SJCRH30 (cell line): ENCODE measurements at places on chromosomes 3 and 15. TPM values are rescaled to one million over a fixed set of nuclear protein-coding genes. Genes with fewer than 3 reads are reported as not detected.

- DNase-seq: no peak
Measured at GRCh38 chr3:123422457-123422856, 26.4 kb downstream of the ADCY5 start.

GRCh38 chr15:39882602-39883001 is 37.5 kb downstream of the GPR176 start:
- no peak for DNase-seq

DNA sequence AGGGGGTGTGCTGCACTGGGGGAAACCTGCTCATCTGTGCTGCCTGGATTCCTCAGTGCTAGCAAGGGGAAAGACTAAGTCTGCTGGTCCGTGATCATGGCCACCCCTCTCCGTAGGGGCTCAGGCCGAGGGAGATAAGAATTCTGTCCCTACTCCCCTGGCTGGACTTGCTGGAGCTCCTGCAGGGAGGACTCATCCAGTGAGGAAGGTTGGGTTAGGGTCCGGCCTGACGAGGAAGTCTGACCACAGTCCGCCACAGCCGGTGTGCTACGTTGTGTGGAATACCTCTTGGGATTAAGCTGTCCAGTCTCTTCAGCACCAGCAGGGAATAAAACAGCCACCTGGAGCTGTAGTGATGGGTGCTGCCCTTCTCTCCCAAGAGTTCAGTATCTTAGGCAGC is 1309.1 kb upstream of the CADM2 start:
- DNase-seq: no peak

GRCh38 chr15:69092159-69092558 is 68.3 kb upstream of the GLCE start:
- no peak for DNase-seq

- DNase-seq: peak; percentile 86
Measured at GRCh38 chr3:150247441-150247840, 160.7 kb upstream of the TSC22D2 start.

DNA sequence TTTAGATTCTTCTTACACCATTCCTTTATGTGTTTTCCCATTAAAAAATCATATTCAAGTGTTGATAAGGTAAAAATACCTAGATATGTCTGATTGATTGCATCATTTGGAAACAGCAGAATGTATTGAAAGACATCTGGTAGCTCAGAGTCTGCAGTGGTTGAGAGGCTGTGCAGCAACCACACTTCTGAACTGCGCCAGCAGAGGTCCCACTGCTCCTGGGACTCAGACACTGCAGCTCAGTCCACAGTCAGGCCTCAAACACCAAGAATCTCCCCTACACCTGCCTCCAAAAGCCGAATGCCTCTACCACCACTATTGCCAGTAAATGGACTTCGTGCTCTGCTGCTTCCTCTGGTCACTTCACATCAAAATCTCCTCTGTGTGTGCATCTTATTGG is 176.9 kb upstream of the LMCD1 start:
- DNase-seq: peak; percentile 34

GRCh38 chr3:129695230-129695629 is 88.8 kb upstream of the PLXND1 start:
- DNase-seq: no peak

- peak; percentile 35 for DNase-seq
Measured at GRCh38 chr3:159818399-159818798, 170.2 kb upstream of the IL12A start.

GRCh38 chr3:36866368-36866767 is 78.5 kb downstream of the TRANK1 start:
- DNase-seq: no peak

DNA sequence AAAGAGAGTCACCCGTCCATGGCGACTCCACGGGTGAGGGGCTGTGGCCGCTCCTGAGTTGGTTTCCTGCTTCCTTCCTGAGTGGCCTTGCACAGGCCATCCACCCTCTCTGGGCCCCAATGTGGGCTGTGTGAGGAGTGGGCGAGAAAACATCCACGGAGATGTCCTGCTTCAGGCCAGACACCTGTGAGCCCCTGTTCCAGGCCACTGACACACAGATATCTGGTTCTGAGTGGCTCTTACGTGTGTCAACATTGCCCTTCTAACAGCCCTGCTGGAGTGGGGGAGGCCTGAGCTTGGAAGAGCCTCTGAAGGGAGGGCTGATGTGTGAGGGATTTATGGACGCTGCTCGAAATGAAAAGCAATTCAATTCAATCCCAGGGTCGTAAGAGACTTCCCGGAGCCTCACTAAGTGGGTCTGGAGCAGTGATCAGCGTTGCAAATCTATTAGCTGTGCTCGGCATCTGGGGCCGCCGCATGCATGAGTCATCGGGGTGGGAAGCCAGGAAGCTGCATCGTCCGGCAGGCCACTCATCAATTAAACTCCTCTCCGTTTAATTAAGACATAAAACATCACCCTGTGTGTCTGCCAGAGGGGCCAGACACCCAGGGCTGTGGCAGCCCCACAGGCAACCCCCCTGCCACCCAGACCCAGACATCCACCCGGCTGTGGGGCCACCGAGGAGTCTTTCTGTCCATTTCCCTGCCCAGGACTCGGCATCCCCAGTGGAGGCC is 20.0 kb upstream of the PRR23E start:
- peak; percentile 96 for DNase-seq

STAC gene
- total RNA-seq: not detected in 2 replicates
